Frontal cortex (tissue), 4 donors: ENCODE measurements at places on chromosomes 4 and X. TPM values are rescaled to one million over a fixed set of nuclear protein-coding genes. Genes with fewer than 3 reads are reported as not detected.

DNA sequence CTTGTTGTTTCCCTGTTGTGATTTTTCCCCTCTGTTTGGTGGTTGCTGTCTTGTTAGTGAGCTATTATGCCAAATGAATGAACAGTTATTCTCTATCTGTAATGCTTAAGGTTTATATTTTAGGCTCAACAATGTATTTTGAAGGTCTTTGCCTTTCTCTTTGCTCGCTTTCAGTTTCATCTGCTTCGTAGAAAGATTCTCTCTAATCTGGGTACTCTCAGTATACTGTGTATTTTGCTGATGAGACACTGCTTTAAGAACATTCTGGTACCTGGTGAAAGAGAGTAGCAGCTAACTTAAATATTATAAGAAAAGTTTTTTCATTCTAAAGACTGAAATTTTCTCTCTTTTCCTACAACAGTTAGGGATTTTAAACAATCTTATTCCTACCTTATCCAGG, 1274.7 kb upstream of the PABPC4L start:
- DNase-seq: no peak

- no peak for DNase-seq
Measured at GRCh38 chrX:10597871-10598270, 22.5 kb downstream of the MID1 start.

Gene HEPH
- total RNA-seq: 3.3 TPM

- peak; percentile 8 for DNase-seq
Measured at GRCh38 chr4:99117876-99118693, 26.0 kb downstream of the ADH4 start.

DNA sequence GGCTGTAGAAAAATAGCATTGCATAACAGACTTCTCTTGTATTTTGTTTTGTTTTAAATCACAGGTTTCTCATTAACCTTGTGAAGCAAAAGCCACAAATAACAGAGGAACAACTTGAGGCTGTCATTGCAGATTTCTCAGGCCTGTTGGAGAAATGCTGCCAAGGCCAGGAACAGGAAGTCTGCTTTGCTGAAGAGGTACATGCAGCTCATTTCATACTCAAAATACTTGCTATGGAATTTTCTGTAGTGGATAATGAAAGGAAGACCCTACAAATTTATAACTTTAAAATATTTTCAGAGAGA, 17.6 kb downstream of the AFP start:
- DNase-seq: no peak

Gene TRIM2
- 1,036 TPM for total RNA-seq

Gene GLRB
- total RNA-seq: 44.0 TPM

GRCh38 chr4:38132843-38133662, 172.9 kb downstream of the PTTG2 start:
- no peak for DNase-seq

- no peak for DNase-seq
Measured at GRCh38 chr4:158169931-158170690, 2.7 kb downstream of the GASK1B start.

DNA sequence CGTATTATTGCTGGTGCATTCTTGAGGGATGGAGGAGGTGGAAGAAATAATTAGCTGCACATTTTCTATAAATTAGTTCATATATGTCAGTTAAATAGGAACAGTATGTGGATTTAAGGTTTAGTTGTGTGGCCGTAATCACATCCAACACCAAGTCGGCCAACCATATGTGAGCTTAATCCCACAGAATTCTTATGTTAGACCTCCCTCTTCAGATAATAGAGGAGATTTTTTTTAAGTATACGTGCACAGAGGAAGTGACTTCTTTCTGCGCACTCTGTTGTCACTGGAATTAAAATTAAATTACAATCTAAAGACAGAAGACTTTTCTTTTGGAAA, 2.1 kb downstream of the SEPTIN11 start:
- no peak for DNase-seq

Gene HTR2C
- total RNA-seq: 11.0 TPM

Gene SULT1E1
- total RNA-seq: 11.4 TPM

DNA sequence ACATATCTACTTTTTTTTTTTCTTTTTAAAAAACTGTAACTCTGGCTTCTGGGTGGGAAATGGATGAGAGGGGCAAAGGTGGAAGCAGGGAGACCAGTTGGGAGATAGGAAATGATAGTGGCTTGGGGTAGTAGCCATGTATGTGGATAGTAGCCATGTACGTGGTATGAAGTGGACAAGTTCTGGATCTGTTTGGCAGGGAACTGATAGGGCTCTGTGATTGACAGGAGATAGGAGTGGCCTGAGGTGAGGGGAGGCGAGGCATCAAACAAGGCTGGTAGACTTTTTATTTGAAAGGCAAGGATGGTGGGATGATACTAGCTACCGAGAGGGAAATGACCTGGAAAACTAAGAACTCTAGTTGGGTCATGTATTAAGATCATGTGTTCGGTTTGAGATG, 117.8 kb downstream of the AFF1 start:
- no peak for DNase-seq

Gene P2RY8
- under 0.01 TPM for total RNA-seq

DNA sequence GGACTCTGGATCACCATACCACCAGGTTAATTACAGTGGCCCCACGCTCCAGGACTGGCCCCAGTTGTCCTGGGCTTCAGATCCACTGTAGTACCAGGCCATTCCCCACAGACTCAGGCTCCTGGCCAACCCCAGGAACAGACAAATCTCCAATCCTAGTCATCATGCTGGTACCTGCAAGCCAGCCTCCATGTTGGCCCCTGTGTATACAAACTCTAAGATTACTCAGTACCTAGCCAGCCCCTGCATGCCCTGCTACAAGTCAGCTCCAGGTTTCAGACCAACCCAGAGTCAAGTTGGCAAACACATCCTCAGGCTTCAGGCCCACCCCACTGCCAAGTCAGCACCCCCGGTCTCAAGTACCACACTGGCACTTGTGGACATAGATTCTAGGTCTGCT, 85.9 kb downstream of the KLF8 start:
- DNase-seq: no peak

Gene CLCN5
- total RNA-seq: 4.1 TPM

Gene SLC9B1
- total RNA-seq: 5.7 TPM

DNA sequence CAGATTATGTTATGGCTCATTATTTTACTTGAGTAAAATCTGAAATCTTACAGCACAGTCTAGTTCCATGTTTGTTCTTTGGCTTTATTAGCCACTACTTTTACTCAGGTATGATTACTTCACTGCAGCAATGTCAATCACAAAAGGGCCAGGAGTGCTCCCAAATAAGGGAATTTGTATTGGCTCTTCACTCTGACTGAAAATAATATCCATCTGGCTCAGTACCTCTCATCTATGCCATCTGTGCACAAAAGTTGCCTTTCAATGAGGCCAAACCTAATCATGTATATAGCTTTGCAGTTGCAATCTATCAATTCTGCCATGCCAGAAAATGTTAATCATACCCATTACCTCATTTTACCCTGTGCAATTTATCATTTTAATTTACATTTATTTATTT, 161.1 kb downstream of the TECRL start:
- no peak for DNase-seq

DNA sequence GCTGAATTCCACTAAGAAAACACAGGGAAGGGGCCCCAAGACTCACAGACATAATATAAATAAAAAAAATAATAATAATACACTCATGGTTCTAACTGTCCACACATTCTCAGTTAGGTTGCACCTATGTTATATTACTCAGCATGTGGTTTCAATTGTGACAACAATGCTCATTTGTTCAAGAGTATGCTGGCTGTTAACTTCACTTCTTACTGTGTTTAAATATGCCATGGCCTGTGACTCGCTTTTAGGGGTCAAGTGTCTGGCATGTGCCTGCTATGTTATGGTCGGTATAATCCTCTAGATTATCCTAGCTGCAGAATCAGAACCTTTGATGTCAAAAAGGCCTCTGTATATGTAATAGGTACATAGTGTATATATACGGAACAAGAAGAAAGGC, 324.8 kb upstream of the INTU start:
- no peak for DNase-seq

DNA sequence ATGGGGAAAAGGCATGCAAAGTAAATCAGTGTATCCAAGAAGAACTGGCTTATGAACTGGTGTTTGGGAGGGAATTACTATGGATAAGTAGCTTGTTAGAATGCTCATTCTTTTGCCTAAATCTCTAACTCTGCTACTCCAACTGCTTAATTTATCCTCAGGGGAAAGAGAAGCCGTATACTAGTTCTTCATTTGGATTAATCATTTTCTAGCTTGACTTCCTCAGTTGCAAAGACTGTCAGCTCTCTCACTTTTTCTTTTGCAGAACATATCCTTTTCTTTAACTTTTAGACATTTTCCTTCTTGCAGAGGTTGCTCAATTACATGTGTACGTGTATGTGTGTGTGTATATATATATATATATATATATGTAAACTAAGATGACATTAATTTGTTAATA, 21.9 kb downstream of the GPRIN3 start:
- no peak for DNase-seq

- DNase-seq: no peak
Measured at GRCh38 chr4:188532751-188533150, 393.5 kb downstream of the TRIML1 start.

Gene ODAPH
- total RNA-seq: not detected

DNA sequence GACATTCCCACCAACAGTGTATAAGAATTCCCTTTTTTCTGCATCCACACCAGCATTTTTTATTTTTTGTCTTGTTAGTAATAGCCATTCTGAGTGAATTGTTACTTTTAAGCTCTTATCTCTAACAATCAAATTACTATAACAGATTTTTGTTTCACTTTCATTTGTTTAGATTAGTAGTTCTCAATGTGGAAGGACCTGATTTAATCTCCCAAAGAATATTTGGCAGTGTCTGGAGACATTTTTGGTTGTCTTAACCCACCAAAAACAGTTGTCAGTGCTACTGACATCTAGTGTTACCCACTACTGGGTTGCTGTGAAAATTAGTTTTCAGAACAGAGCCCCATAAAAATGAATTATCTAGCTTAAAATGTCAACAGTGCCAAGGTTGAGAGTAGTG, 37.9 kb downstream of the RUFY3 start:
- no peak for DNase-seq

GRCh38 chr4:150384249-150384648, 197.7 kb upstream of the MAB21L2 start:
- DNase-seq: no peak

Gene AR
- 0.41 TPM for total RNA-seq

GRCh38 chr4:164224871-164225270, 529.1 kb upstream of the SMIM31 start:
- no peak for DNase-seq

GRCh38 chr4:154562697-154563254, at the start of gene FGB:
FGB (plus strand) TSS chr4:154563011; CDS start chr4:154563019, 8 bp downstream.
- DNase-seq: no peak

Gene PF4V1
- total RNA-seq: 0.41 TPM

GRCh38 chrX:96833333-96833732, 50.4 kb upstream of the RPA4 start:
- no peak for DNase-seq

Gene HPGDS
- total RNA-seq: 1.2 TPM

Gene PABPC1L2B
- not detected for total RNA-seq

Gene FRG1
- total RNA-seq: 33.4 TPM

DNA sequence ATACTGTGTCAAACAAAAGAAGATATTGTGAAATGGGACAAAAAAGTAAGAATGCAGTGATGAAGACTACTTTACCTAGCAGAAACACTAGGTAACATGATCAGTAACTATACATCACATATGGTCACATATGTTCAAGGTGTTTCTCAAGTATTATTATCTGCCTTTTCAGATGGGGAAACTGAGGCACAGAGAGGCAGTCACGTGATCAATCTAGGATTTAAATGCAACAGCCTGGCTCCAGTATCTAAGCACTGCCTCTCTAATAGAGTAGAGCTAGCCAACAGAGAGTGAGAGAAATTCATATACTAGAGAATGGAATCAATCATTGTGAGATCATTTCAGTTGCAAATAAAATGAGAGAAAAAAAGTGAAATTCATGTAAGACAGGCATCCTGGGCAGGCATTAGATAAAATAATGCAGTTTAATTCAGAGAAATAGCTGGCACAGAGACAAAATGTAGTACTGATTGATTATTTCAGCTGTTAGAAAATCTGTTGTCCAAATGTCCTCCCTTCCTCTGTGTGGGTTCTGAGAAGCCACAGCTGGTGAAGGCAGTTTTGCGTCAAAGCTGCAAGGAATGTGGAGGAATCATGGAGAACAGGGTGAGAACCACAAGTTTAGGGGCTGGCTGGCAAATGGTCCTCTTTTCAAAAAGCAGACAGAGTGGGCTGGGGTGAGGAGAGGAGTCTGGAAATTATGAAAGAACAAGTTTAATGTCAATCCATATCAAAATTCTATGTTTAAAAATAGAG, 26.0 kb downstream of the SMIM43 start:
- no peak for DNase-seq

DNA sequence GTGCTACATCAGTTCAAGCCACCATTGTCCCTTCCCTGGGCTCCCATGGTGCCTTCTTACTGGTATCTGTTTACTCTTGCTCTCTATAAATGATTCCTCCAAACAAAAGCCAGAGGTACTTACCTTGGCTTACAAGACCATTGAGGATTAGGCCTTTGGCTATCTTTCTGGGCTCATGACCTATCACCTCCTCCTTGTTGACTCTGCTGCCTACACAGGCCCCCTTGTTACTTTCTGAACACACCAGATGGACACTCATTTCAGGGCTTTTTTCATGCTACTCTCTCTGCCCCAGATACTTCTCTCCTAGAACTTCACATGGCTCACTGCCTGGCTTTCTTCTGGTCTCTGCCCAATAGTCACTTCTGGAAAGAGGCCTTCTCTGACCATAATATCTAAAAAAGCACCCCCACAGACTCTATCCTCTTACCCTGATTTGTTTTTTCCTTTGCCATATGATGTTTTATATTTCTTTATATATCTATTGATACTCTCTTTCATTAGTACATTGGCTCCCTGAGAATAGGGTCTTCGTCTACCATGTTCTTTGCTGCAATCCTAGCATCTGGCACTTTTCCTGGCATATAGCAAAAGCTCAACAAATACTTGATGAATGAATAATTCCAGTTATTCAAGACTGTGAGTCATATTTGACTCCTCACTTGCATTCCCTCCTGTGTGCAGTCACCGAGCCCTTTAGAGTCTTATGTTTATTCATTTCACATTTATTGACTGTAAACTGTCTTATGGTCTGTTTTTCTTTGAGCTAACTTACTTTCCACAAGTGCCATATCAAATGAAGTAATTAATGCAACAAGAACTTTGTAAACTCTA, 27.1 kb upstream of the TAPT1 start:
- no peak for DNase-seq

GRCh38 chr4:176444741-176445140, 125.0 kb downstream of the SPCS3 start:
- DNase-seq: no peak

Gene IL9R
- not detected for total RNA-seq

DNA sequence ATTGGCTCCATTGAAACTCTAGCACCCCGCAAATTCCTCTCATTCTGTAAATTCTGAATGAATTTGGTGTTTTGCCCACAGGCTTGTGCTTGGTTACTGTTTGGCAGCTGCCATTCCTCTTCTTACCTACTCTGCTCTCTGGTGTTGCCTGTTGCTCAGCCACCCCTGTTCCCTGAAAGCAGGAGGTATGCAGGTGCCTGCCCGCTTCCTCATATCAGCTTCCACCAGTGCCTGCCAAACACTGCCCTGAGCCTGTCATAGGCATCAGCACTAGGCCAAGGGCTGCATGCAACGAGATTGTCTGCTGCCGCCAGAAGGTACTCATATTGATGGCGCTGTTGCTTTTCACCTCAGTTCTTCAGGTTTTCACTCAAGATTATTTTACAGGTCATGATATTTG, 978.1 kb downstream of the C4orf33 start:
- no peak for DNase-seq

Gene PPP2R2C
- 46.9 TPM for total RNA-seq
